ENCODE measurements at places on chromosomes 11 and 22. TPM values are rescaled to one million over a fixed set of nuclear protein-coding genes. Genes with fewer than 3 reads are reported as not detected.

Gene ISX
- total RNA-seq = 36.4 TPM

Gene RIC3
- 2.0 TPM for total RNA-seq

Gene C22orf15
- not detected for total RNA-seq

Gene TIGD3
- 0.48 TPM for total RNA-seq

Gene INS
- total RNA-seq = 0.84 TPM

Gene ADAMTS8
- 0.42 TPM for total RNA-seq

Gene C11orf21
- 0.11 TPM for total RNA-seq

Gene TEX12
- total RNA-seq = not detected

Gene FAT3
- total RNA-seq = 0.10 TPM
